ENCODE measurements at places on chromosomes 13 and 19.
A peak's percentile ranks its signal among the peaks of the same experiment; 100 is the strongest.

DNA sequence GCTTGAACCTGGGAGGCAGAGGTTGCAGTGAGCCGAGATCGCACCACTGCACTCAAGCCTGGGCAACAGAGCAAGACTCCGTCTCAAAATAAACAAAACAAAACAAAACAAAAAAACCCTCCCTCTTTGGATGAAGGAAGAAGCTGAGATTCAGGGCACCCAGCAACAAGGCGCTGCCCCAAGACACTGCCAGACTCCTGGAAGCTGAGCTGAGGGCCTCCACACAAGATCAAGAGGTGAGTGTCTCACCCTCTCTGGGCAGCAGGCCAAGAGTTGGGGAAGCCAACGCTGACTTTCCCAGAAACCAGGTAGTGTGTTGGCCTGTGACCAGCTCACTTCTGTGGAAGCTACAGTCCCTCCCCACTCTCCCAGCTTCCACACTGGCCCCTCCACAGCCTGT lies 3.7 kb upstream of the TYROBP start:
- H3K4me3 ChIP-seq, result no peak overlapping the region
- DNase-seq, result peak; percentile 91
- H3K4me1 ChIP-seq, result peaks cover 14% of the 10 kb centered on the region
- no peaks in the 10 kb centered on the region for H3K36me3 ChIP-seq
- H3K27me3 ChIP-seq, result no peaks in the 10 kb centered on the region

GRCh38 chr13:71775966-71776365 lies 91.0 kb downstream of the DACH1 start:
- no peaks in the 10 kb centered on the region for H3K27me3 ChIP-seq
- no peak overlapping the region for H3K4me3 ChIP-seq
- H3K27ac ChIP-seq, result no peak overlapping the region
- peaks cover 8% of the 10 kb centered on the region for H3K4me1 ChIP-seq

GRCh38 chr19:4531562-4532165 lies 3.4 kb downstream of the PLIN5 start:
- no peak overlapping the region for H3K4me3 ChIP-seq
- H3K27me3 ChIP-seq, result no peaks in the 10 kb centered on the region
- DNase-seq, result peak; percentile 60
- H3K4me1 ChIP-seq, result peaks cover 45% of the 10 kb centered on the region

GRCh38 chr13:100131863-100132574 lies 43.1 kb downstream of the PCCA start:
- H3K36me3 ChIP-seq, result no peaks in the 10 kb centered on the region
- H3K4me3 ChIP-seq, result no peak overlapping the region
- no peaks in the 10 kb centered on the region for H3K27me3 ChIP-seq
- no peak overlapping the region for H3K27ac ChIP-seq

DNA sequence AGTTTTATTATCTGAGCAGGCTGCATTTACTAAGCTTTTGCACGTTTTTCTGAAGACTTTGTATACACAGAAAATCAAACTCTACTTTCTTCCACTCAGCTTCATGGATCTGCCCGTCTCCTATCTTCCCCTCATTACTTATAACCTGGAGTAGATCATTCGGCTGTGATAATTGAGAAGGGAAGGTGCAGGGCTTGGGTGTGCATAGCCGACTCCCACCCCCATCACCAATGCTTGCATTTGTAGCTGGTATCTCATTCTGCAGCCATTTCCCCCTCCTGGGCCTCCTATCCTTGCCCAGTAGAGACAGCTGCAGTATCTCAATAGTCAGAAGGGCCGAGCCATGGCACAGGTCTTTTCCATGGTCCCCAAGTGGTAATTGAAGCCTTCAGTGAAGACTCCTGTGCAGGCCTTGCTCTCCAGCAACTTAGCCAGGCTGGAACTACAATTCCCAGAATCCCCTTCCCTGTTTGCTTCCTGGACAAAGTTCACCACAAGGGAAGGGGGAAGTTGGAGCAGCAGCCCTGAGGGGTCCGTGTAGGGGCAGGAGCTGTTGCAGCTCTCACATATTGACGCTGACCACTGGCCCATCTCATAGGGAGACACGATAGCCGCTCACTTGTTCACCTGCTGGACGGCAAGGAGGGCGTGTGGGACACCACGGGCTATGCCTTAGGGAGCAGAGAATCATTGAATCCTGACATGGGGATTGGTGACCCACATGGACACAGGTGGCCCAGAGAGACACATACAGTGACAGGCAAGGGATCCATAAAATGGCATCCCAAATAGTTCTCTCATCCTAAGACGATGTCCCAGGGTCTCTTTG lies 2.1 kb upstream of the SIGLEC8 start:
- no peak for DNase-seq
- H3K4me1 ChIP-seq, result no peaks in the 10 kb centered on the region
- H3K27ac ChIP-seq, result no peak overlapping the region
- no peaks in the 10 kb centered on the region for H3K36me3 ChIP-seq

DNA sequence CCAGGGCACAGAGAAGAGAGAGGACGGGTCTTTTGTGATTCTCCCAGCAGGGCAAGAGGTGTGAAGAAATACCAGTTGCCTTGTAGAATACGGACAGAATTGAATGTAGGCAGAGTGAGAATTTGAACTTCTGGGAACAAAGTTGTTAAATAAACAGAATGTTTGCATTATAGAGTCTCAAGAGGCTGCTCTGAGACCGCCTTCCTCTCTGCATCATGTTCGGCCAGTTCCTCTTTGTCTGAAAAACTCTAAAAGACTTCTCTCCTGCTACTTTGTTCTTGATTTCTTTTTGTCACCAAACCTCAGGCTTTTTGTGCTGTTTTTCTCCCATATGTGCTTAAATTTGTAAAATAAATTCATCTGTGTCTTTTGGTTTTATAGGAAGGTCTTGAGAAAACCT lies 256.4 kb downstream of the DLEU7 start:
- H3K27me3 ChIP-seq, result no peaks in the 10 kb centered on the region
- no peak overlapping the region for H3K4me3 ChIP-seq
- DNase-seq, result no peak
- H3K27ac ChIP-seq, result no peak overlapping the region
- no peaks in the 10 kb centered on the region for H3K4me1 ChIP-seq
- no peaks in the 10 kb centered on the region for H3K36me3 ChIP-seq

DNA sequence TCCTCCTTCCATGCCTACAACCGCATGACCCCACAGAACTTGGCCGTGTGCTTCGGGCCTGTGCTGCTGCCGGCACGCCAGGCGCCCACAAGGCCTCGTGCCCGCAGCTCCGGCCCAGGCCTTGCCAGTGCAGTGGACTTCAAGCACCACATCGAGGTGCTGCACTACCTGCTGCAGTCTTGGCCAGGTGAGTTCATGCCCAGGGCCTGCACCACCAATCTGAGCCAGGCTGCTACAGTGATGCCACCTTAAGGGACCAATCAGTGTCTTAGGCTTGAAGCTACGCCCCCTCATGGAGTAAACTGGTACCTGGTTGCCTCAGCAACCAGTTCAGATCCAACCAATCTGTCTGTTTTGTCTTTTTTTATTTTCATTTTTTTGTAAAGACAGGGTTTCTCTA lies 5.2 kb downstream of the SYDE1 start:
- H3K27me3 ChIP-seq, result no peaks in the 10 kb centered on the region
- H3K27ac ChIP-seq, result no peak overlapping the region
- no peaks in the 10 kb centered on the region for H3K36me3 ChIP-seq
- no peak overlapping the region for H3K4me3 ChIP-seq
- no peak for DNase-seq
- H3K4me1 ChIP-seq, result no peaks in the 10 kb centered on the region

- H3K27me3 ChIP-seq, result no peaks in the 10 kb centered on the region
- no peaks in the 10 kb centered on the region for H3K36me3 ChIP-seq
- no peak for DNase-seq
- no peak overlapping the region for H3K4me3 ChIP-seq
- no peak overlapping the region for H3K27ac ChIP-seq
- H3K4me1 ChIP-seq, result peaks cover 7% of the 10 kb centered on the region
These were observed 35.8 kb downstream of the STOML3 start for GRCh38 chr13:38954844-38955243.

DNA sequence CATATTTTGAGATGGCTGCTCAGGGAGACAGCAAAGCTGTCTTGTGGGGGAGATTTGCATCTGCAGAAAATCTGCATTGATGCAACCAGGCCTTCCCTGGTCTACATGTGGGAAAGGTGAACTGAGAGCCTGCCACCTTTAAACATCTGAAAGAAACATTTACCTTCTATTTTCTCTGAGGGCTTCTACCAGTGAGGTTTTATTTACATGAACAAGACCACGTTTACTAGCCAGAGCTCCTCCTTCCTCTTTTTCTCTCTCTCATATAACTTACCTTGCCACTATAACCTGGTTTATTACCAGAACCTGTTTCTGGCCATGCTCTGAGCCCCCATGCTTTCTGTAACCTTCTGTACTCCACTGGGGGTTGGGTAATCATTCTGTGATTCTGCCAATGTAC lies 14.4 kb upstream of the RUBCNL start:
- no peaks in the 10 kb centered on the region for H3K4me1 ChIP-seq
- DNase-seq, result no peak
- no peak overlapping the region for H3K4me3 ChIP-seq
- H3K27ac ChIP-seq, result no peak overlapping the region
- H3K36me3 ChIP-seq, result no peaks in the 10 kb centered on the region

GRCh38 chr13:52034616-52035226 lies 10.2 kb downstream of the UTP14C start:
- no peaks in the 10 kb centered on the region for H3K36me3 ChIP-seq
- H3K27me3 ChIP-seq, result no peaks in the 10 kb centered on the region
- H3K4me3 ChIP-seq, result no peak overlapping the region
- H3K27ac ChIP-seq, result no peak overlapping the region

- no peaks in the 10 kb centered on the region for H3K27me3 ChIP-seq
- H3K4me1 ChIP-seq, result no peaks in the 10 kb centered on the region
- no peak overlapping the region for H3K27ac ChIP-seq
- H3K4me3 ChIP-seq, result no peak overlapping the region
These were observed 932.5 kb upstream of the MIR17HG start for GRCh38 chr13:90414691-90415596.

GRCh38 chr19:40081411-40081810 lies 9.3 kb downstream of the ZNF780A start:
- DNase-seq, result no peak
- no peaks in the 10 kb centered on the region for H3K4me1 ChIP-seq
- H3K4me3 ChIP-seq, result no peak overlapping the region
- peaks cover 11% of the 10 kb centered on the region for H3K36me3 ChIP-seq
- H3K27ac ChIP-seq, result no peak overlapping the region
